ENCODE measurements at places on chromosomes 7 and 10.

DNA sequence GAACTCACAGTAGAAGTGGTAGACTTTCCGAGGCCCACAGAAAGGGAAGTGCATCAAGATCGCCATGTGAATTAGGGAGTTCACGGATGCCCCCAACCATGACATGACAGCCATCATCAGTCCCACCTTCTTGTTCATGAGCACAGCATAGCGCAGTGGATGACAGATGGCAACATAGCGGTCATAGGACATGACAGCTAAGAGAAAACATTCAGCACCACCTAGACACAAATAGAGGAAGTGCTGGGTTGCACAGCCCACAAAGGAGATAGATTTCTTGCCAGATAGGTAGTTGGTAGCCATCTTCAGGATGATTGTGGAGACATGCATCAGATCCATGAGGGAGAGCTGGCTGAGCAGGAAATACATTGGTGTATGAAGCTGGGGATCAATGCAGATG lies 342 bp downstream of the OR2AE1 start:
- no peak for DNase-seq

DNA sequence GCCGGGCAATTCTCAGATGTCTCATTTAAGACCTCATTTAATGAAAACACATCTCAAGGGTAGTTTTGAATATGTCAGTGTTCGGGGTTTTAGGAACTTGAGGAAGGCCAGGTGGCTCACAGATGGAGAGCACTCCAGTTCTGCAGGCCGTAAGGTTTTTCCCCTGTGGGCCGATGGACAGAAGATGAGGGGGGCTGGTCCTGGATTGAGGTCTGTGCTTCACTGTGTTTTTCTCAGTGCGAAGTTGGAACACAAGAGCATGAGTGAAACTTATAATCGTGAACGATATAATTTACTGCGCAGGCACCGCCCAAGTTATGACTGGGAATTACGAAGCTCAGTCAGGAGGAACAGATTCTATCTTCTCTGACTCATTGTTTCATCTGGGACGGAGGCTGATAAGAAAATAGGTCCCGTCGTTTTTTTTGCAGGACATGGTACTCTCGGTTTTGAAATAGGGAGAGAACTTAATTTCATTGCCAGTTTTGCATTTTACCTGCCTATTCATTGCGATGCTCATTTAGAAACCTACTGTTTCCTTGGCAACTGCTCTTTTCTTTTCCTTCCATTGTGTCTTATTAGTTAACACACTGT lies 591.0 kb upstream of the PFKP start:
- DNase-seq: peak; percentile 24

DNA sequence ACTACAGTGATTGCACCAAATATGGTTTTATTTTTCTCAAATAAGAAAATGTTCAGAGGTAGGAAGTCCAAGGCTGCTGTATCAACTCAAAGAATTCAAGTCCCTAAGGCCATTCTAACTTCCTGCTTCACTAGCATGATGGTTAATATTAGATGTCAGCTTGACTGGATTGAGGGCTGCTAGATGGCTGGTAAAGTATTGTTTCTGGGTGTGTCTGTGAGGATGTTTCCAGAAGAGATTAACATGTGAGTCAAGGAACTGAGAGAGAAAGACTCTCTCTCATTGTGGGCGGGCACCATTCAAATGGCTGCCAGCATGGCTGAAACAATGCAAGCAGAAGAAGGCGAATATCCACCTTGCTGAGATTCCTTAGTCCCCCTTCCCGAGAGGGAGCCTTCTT lies 77.4 kb upstream of the NRBF2 start:
- DNase-seq: no peak

- no peak for DNase-seq
Measured at GRCh38 chr10:124329941-124330340, 88.8 kb downstream of the OAT start.

DNA sequence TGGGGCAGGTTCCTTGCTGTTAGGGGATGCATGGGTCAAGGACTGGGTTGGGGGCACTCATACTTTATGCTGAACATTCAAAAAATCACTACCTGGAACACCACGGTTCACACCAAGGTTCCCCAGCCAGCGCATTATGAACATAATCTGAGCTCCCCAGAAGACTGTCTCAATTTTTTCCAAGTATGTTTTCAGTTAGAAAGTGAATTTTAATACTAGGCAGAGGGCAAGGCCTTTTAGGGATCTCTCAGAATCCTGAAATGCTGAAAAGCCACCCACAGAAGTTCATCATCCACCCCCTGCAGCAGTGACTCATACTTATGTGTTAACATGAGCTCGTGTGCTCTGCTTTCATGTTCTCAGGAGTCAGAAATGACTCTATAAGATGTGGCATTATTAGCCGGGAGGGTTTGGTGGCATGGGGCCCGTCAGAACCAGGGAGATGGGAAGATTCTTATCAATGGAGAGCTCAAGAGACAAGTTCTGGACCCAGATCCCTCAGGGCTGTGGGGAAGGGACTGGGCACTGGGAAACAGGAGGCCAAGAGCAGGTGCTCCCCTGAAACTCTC lies 185.2 kb upstream of the ITGB1 start:
- no peak for DNase-seq
